HCEC 1CT (cell line): ENCODE measurements at places on chromosomes 12 and 14.

GRCh38 chr14:41446008-41446407 is 160.7 kb upstream of the LRFN5 start:
- no peak for DNase-seq

GRCh38 chr12:122646517-122647217 is 56.5 kb downstream of the HCAR2 start:
- peak; percentile 93 for DNase-seq

- no peak for DNase-seq
Measured at GRCh38 chr12:79415746-79416435, 274.9 kb downstream of the PAWR start.

DNA sequence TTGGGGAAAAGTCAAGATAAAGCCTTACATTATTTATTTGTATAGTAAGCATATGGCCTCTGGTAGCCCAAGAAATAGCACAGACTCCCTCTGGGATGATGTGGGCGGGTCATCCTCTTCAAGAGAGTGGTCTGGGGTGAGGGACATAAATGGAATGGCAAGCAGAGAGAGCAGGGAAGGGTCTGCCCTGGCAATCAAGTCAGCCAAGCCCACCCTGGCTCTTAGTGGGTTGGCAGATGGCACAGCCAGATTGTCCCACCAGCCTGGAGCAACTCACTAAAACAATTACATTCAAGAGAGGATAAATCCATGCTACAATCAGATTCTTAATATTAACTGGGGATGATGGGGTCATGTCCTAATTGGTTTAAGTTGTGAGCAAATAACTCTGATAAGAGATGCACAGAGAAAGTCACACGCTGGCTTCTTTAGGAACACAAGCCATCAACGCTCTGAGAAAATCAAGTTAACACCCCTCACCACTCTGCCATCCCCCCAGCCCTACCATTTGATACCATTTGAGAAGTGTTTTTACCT is 2.8 kb upstream of the PELI2 start:
- no peak for DNase-seq

- no peak for DNase-seq
Measured at GRCh38 chr14:61130512-61131260, 149.6 kb downstream of the SLC38A6 start.

DNA sequence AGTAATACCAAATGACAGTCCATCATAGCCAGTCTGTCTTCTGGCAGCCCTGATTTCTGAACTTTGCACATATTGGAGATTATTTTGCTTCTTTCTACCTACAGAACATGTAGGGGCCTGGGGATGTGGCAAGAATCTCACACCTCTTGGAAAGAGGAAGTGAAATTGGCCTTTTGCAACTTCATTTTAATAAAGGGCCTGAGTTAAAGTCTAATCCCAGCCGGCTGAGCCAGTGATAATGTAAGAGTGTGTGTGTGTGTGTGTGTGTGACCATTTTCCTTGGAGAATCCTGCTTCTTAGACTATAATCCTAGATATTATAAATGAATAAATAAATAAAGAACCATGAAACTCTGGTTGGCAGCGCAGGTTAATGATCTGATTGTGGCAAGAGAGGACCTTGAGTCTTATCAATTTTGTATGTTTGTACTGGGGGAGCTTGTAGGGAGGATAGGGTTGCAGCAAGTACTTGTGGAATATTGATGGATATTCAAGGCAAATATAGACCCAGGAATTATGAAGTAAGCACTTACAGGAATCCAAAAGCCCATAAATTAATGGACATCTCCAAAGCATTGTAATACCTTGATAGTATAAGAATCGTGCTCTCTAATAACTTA is 233.2 kb upstream of the AMIGO2 start:
- DNase-seq, result no peak

- DNase-seq, result peak; percentile 22
Measured at GRCh38 chr12:69252033-69252432, 12.7 kb downstream of the CPSF6 start.

GRCh38 chr12:87929346-87929745 is 99.9 kb downstream of the C12orf50 start:
- DNase-seq, result no peak

- no peak for DNase-seq
Measured at GRCh38 chr12:9829982-9830381, 2.7 kb downstream of the KLRF1 start.

DNA sequence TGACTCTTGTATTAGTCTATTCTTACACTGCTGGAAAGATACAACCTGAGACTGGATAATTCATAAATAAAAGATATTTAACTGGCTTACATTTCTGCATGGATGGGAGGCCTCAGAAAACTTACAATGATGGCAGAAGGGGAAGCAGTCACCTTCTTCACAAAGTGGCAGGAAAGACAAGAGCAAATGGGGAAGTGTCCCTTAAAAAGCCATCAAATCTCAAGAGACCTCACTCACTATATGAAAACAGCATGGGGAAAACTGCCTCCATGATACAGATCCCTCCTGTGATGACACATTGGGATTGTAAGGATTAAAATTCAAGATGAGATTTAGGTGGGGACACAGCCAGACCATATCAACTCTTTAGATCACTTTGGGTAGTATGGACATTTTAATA is 83.7 kb downstream of the TMTC3 start:
- DNase-seq, result no peak

DNA sequence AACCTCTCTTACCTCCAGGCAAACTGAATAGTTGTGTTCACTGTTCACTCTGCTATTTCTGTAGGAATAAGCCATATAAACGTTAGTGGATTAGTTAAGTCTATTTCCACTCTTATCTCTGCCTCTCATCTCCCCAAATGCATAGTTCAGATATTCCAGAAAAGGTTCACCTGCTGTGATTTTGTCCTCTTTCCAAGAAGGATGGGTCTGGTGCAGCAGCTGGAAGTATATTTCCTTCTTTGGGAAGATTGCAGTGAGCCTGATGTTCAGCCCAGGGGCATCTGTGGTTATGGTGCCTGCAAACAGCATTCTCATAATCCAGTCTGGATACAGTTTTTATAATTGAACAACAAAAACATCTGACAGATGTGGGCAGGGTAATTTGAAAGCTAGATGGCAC is 97.7 kb downstream of the TPH2 start:
- no peak for DNase-seq

- DNase-seq, result no peak
Measured at GRCh38 chr12:112017041-112017440, 3.8 kb downstream of the ERP29 start.

GRCh38 chr12:47776471-47777143 is 3.6 kb downstream of the SLC48A1 start:
- peak; percentile 29 for DNase-seq

GRCh38 chr12:107519906-107520859 is 165.4 kb upstream of the PWP1 start:
- DNase-seq, result no peak

DNA sequence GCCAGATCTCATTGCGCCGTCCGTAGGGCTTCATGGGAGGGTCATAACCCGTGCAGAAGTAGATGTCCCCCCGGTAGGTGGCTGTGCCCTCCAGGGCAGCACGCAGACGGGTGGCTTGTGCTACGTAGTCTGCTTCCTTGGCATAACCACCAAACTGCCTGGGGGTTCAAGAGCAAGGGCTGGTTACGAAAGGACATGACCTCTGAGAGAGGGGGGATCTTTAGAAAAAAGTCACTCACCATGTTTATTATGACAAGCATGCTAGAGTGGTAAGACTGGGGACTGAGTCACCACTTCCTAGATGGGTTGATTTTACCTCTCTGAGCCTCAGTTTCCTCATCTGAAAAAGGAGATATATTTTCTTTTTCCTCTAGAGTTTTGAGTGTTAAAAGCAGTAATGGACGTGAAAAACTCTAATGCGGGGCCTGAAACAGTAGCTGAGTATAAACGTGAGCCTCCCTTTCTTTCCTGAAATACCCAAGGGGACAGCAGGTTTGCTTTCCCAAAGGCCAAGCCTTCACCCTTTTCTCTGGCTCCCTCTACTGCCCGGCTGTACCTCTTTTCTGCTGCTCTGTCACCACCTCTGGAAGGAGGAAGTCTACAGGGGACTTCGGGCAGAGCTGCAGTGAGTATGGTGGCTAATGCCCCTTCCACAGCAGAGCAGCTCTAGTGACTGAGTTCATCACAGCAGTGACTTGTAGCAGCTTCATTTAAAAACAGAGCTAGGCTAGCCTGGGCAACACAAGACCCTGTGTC is 23.5 kb upstream of the GPRC5D start:
- peak; percentile 50 for DNase-seq

GRCh38 chr12:95185854-95186253 is 31.4 kb downstream of the FGD6 start:
- no peak for DNase-seq

GRCh38 chr12:108837680-108838079 is 19.7 kb downstream of the SSH1 start:
- DNase-seq, result no peak

- DNase-seq, result no peak
Measured at GRCh38 chr12:39003541-39004155, 98.3 kb upstream of the CPNE8 start.

DNA sequence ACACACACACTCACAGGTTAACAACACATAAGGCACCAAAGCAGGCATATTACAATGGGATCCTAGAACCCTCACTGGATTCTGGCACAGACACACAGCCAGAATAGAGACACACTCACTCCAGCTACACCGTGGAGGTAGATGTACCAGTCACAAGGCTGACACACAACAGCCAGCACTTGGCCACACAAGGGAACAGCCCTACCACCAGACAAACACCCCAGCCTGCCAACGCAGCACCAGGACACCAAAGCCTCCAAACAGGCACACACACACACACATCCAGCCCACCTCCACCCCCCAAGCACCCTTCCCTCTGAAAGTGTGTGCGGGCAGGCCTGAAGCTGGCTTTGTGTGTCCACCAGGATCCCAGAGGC is 10.9 kb upstream of the ITGB7 start:
- no peak for DNase-seq

- no peak for DNase-seq
Measured at GRCh38 chr14:56423544-56423943, 156.1 kb upstream of the TMEM260 start.

DNA sequence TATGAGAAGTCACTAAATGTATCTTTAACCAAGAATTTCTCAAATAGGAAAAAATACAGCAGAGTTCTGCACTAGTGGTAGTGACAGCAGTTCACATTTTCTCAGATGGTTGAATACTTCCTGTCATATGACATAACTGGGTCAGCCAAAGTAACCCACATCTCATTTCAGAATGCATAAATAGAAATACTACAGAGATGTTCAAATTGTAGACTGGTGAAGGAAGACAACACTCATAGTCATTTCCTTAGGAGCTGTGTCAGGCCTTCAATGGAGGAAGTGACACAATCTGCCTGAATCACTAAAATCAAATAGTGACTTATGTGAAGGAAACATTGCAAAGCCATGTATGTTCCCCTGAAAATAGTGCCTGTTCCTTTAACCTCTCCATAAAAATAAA is 32.4 kb downstream of the FERMT2 start:
- DNase-seq, result peak; percentile 88

- DNase-seq, result peak; percentile 9
Measured at GRCh38 chr12:3743803-3744202, 9.1 kb downstream of the CRACR2A start.

DNA sequence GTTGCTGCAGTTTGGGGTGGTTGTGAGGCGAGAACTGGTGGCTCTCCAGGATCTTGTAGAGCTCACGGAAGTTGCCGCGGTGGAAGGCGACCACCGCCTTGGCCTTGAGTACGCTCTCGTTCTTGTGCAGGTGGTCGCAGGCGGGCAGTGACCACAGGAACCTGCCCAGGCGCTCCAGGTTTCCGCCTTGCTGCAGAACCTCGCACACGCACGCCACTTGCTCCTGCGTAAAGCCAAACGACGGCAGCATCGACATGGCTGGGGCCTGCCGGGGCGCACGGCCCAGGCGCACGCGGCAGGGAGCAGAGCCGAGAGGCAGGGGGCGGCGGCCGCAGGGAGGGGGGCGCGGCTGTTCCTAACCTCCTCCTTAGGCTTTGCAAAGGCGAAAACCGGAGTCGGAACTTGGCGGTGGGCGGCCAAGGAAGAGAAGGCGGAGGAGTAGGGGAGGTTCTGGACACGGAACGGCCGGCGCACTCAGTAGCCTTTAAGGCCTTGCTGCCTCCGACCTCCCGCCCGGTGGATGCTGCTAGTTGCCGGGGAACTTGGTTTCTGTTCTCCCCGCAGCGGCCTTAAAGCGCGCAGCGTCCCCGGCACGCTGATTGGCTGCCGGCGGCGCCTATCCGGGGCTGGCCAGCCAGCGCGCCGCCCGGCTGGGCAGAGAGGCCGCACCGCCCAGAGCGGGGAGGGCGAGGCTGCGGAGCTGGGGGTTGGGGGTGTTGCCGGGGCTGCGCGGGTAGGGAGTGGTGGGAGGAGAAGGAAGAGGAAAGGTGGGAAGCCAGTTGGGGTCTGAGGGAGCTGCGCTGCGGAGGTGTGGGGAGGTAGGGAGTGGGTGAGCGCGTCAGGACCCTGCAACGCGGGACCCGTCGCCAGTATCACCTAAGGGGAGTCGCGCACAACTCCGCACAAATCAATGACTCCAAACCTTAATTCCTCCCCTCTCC is at the start of gene SIX1:
TSS of gene SIX1 (minus strand) at position 544 of the 941 bp plus-strand sequence. CDS start at position 256, 288 bp downstream.
- peak; percentile 93 for DNase-seq

DNA sequence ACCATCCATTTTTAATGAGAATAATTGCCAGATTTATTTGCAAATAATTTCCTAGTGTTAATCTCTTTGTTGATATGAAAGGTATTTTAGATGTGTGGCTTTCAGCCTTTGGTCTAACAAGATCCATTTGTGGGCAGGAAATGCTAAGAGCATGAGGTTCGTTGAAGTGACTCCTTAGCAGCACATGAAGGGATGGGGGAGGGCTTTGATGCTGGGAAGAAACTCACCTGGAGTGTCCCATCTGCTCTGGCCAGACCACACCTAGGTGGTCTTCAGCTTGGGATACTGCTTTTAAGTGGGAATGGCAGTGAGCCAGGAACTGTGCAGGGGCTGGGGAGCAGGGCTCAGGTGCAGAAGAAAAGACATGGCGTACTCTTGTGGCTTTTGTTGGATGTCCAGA is 13.6 kb downstream of the SFSWAP start:
- no peak for DNase-seq

- no peak for DNase-seq
Measured at GRCh38 chr14:33586806-33587205, 364.1 kb downstream of the EGLN3 start.

GRCh38 chr14:105343194-105343593 is 28.6 kb downstream of the PACS2 start:
- DNase-seq, result no peak

- DNase-seq, result no peak
Measured at GRCh38 chr14:65753061-65753460, 340.5 kb downstream of the FUT8 start.

DNA sequence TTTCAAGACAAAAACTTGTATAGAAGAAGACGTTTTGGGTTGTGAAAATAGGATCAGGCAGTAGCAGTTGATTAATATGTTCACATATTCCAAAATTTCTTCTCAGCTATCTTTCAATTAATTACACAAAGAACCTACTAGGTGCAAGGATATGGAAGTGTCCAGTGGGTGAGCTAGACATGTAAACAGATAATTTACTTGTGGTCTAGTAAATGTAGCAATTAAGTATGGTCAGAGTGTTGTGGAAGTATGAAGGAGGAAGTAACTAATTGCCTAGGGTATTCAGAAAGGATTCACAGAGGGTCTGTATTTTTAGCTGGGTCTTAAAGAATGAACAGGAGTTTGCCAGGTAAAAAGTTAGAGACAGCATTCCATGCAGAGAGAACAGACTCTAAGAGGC is 5.9 kb downstream of the GOLGA5 start:
- DNase-seq, result no peak
